ENCODE measurements at places on chromosomes 12 and 14. TPM values are rescaled to one million over a fixed set of nuclear protein-coding genes. Genes with fewer than 3 reads are reported as not detected.

DNA sequence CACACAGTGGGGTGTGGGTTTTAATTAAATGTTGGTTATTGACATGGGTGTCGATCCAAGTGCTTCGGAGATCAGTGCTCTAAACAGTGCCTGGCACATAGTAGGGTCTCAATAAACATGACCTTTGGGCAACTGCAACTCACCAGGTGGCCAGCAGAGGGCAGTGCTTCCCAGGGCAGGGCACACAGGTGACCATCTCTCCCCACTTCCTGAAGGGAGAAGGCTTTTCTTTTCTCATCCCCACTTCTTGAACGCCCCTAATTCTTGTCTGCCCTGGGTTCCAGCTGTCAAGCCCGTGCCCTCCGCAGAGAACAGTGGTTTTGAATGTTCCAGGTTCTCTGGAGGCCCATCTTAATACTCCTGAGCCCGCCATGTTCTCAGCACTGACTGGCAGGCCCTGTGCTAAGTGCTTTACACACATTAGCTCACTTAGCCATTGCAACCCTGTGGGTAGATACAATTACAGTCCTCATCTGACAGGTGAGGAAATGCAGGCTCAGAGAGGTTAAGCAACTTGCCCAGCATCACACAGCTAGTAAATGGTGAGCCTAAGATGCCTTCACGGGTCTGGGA is 16.3 kb downstream of the RAPGEF3 start:
- no peak for DNase-seq

DNA sequence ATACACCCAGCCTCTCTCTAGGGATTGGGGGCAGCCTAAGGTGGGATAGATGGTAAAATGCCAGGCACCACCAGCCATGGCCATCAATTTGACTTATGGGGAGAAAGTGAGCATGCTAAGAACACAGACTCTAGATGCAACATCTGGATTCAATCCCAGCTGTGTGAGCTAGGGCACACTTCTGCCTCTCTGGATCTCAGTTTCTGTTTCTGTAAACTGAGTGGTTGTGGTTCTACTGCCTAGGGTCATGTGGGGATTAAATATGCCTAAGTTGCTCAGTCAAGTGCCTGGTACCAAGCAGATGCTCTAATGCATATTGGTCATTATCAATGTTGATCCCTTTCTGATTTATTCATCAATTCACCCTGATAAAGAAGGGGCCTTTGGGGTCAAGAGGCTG is 12.6 kb upstream of the OAS1 start:
- DNase-seq: no peak

- no peak for DNase-seq
Observed at GRCh38 chr12:21677622-21678277, 20.1 kb upstream of the LDHB start.

- DNase-seq: no peak
Observed at GRCh38 chr14:73245480-73246325, 8.4 kb downstream of the PAPLN start.

- no peak for DNase-seq
Observed at GRCh38 chr12:75982979-75983660, 48.5 kb downstream of the PHLDA1 start.

GRCh38 chr12:85627584-85627983 is 208.6 kb downstream of the RASSF9 start:
- no peak for DNase-seq

GRCh38 chr14:100557658-100558057 is 29.6 kb downstream of the BEGAIN start:
- no peak for DNase-seq

DNA sequence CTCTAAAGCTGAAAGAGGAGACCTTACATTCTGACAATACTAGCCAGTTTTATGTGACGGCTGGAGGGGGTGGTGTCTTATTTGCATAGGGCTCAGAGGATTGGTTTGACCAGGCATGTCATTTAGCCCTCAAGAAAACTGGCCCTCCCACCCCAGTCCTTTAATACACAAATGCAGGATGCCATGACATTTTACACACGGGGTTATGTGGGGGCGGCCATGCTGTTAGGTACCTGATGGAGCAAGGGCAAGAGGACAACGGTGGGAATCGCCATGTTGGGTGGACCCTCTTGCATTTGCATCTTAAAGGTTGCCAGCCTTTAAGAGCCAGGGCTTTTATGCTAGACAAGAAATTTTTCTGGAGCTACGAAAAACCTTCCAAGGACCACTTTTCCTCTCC is 23.3 kb downstream of the MDM2 start:
- DNase-seq: no peak

DNA sequence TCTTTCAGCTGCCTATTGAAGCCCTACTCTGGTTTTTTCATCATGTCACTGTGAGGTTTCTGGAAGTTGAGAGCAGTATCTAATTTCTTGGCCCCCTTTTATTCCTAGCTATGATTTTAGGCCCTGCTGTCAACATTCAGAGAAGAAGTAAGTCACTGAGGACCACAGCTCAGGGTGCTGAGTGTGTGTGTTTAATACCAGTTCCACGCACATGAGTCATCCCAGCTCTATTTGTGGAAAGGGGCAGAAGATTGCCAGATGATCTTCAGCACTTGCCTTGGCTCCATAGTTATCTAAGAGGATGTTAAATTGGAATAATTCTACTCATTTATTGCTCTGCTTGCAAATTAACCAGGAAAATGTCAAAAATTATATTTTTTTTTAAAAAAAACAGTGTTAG is 65.5 kb upstream of the SLC38A4 start:
- DNase-seq: no peak

- DNase-seq: no peak
Observed at GRCh38 chr12:90074086-90074485, 365.4 kb upstream of the ATP2B1 start.

DNA sequence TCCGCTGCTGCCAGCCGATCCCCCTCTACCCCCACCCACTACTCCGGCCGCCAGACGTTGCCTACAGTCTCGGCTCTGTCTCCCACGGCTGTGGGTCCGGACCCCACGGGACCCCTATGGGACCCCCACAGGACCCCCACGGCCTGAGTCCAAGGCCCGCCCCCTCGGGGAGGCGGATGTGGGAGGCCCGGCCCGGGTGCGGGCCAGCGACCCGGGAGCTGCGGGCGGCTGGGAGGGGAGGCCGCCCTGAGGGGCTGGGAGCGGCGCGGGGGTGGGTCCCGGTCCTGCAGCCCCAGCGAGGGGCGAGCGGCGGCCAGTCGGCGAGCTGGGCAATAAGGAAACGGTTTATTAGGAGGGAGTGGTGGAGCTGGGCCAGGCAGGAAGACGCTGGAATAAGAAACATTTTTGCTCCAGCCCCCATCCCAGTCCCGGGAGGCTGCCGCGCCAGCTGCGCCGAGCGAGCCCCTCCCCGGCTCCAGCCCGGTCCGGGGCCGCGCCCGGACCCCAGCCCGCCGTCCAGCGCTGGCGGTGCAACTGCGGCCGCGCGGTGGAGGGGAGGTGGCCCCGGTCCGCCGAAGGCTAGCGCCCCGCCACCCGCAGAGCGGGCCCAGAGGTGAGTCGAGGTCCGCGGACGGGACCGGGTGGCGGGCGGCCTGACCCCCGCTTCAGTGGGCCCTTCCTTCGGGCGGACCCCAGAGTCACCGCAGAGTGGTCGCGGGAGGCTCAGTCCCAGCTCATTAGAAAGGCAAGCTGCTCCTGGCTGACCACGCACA is at the start of gene ACVRL1:
ACVRL1 (plus strand) TSS at position 422 of the 773 bp plus-strand sequence. CDS start 4,971 bp downstream, outside the sequence.
- DNase-seq: no peak

DNA sequence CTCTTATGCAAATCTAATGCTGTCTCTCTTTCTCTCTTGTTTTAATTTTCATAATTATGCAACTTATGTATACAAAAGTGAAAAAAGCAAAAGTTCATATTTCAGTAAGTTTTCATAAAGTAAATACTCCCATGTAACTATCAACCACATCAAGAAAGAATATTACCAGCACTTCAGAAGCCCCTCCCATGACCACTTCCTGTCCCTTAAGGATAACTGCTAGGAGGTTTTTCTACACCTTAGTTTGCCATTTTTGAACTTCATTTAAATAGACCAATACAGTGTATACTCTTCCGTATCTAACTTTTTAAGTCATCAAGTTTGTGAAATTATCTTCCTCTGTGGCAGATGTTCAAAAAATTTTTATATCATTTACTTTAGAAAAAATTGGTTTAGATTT is 547 bp upstream of the OR4K15 start:
- DNase-seq: no peak

GRCh38 chr14:36509069-36509917 is 10.7 kb downstream of the NKX2-1 start:
- DNase-seq: no peak

GRCh38 chr14:92945959-92946846 is 23.3 kb downstream of the CHGA start:
- DNase-seq: no peak

GRCh38 chr12:114879354-114879753 is 195.4 kb upstream of the TBX3 start:
- no peak for DNase-seq

GRCh38 chr12:6533653-6533922 is 729 bp upstream of the GAPDH start:
- no peak for DNase-seq

- DNase-seq: no peak
Observed at GRCh38 chr14:59190372-59190771, 1.9 kb downstream of the DAAM1 start.

DNA sequence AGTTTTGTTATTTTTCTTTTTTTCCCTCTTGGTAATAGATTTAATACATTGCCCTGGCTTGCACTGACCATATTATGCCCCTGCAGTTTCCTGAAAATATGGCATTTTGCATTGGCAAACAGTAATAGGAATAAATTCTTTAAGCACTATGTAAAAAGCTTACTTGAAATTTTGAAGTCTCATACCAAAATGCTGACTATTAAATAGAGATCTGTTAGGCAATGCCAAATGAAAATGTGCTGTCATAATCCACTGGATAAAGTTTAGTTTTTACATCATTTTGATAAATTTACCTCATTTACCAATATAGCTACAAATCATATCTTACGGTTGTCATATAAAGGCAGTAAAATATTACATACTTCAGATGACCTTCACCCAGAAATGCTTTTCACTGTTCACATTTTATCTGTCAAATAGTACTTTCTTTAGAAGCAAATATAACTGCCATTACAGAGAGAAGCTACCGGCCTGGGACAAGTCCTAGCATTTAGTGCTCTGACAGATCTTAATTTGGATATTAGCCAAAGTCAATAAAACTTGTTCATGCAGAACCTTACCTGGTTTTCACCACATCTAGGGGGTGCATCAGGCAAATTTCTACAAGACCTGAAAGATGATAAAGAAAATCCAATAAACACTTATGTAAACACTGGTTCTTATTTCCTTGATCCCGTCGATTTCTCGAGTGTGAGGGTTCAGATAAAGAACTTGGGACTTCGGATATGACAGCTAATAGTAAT is 212.9 kb downstream of the PAX9 start:
- DNase-seq: no peak

- DNase-seq: no peak
Observed at GRCh38 chr12:104576980-104577580, 120.3 kb downstream of the CHST11 start.

DNA sequence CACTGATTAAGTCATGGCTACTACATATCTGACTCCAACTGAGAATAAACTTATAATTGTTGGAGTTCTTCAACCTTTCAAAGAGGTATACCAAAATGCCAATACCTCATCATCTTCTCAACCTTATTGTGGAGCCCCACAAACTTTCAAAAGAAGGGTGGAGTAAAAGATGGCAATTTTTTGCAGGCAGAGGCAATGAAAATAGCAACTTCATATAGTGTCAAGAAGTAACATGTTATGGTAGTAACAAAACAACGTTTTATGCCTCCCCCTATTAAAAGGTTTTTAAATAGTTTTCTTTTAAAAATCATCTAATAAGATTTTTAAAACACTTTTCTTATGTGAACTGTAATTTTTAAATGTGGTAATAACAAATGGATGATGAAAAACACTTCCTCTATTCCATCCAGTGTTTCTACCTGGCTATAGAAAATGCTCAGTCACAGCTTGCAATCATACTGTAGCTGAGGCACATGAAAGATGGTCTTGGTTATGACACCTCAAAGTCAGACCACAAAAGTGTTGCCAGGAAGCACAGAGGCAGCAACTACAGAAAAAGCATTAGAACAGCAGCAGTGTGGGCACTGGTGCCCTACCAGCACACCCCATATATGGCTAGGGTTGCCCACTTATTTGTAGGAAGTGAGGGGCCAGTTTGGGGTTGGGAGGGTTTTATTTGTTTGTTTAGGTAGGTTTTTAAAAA is 7.0 kb downstream of the PPP1R12A start:
- DNase-seq: no peak

DNA sequence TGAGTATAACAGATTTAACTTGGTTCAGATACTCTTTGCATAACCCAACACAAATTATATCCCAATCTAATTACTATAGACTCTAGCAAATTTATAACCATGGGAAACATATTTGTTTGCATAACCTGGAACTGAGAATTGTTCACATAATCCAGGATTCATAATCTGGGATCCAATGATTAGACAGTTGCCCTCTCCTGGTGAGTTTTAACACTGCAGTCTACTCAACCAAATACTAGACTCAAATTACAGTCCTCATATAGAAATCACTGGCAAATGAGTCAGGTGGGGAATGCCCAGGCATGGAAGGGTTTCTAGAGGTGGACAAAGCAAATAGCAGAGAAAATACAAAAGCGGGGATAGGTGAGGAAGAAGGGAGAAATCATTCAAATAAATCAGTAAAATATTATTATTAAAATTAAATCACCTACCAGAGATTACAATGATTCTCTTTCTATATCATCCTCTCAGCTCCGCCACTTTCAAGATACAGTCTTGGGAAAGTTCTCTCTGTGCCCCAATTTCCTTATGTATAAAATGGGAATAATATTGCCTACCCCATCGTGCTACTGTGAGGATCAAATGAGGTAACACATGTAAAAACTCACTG is 9.4 kb downstream of the GCH1 start:
- no peak for DNase-seq

- DNase-seq: no peak
Observed at GRCh38 chr14:21535545-21536417, 9.6 kb upstream of the SALL2 start.

Gene RNF31
- 48.1 TPM for polyA plus RNA-seq

Gene TMCC3
- 44.7 TPM for polyA plus RNA-seq

Gene KMT2D
- polyA plus RNA-seq: 40.5 TPM

Gene PIANP
- polyA plus RNA-seq: 14.6 TPM

Gene KLRD1
- polyA plus RNA-seq: 0.70 TPM

Gene LRRK2
- polyA plus RNA-seq: 48.1 TPM

Gene SLC17A8
- polyA plus RNA-seq: 0.60 TPM

Gene ADSS1
- polyA plus RNA-seq: 14.3 TPM

Gene METTL17
- 84.3 TPM for polyA plus RNA-seq

Gene SYCP3
- 1.4 TPM for polyA plus RNA-seq

Gene KIF5A
- polyA plus RNA-seq: 1.1 TPM

Gene PDE6H
- not detected for polyA plus RNA-seq
